Fibroblast of skin of left biceps (primary cell): ENCODE measurements at places on chromosomes 16 and 17.

- no peak for DNase-seq
Observed at GRCh38 chr17:45108595-45109521, 23.5 kb downstream of the PLCD3 start.

DNA sequence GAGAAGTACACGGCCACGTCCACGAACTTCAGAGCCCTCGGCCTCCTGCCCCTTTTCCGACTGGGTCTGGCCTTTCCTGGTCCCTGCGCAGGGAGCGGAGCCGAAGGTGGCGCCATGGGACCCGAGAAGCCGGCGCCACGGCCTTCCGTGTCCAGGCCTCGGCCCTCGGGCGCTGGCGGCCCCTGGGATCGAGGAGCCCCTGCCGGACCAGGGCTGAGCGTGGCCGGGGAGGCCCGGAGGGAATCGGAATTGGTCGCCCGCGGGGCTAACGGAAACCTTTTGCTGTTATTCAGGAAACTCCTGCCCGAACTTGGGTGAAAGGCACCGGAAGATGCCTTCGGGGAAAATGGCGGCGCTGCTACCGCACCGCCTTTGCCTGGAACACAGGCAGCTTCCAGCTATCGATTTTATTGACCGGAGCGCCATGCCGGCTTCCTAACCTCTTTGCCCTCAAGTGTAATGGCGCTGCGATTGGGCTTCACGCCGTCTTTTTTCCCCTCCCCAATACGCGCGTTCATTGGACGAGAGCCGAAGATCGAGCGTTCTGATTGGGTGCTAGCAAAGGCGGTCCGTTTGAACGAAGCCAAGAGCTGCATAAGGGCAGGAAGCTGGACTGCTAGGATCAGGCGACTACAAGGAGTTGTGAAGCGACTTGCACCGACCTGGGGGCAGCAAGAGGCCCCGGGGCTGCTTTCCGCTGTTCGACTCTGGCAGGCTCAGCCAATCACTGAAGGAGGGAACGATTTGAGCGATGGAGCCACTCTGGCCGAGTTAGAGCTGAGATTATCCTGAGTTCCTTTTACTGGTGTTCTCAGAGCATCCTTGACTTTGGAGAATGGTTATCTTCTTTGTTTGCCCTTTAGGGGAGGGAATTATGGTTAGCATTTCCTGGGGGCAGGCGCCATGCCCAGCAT is at the start of gene ZNF689:
TSS of gene ZNF689 (minus strand) at position 464 of the 914 bp plus-strand sequence. CDS start at position 116, 348 bp downstream.
- peak; percentile 92 for DNase-seq

GRCh38 chr17:32992321-32993033 is 830 bp downstream of the SPACA3 start:
- DNase-seq = no peak

DNA sequence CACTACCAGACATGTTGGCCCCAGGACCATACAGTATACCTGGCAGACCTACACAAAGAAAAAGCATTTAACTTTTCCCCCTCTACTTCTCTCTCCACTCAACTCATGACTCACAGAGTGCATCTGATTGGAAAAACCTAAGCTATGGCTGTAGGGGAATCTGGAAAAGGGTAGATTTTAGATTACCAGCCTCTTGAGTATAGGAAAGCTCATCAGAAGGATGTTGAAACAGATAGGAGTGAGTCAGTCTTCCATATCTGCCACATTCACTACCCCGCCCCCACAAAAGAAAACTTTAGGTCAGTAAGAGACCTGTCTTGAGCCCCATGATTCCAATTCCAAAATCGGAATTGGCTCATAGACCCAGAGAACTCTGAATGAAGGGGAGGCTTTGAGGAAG is 12.3 kb downstream of the KRT9 start:
- DNase-seq = no peak

GRCh38 chr17:34204402-34204801 is 50.7 kb upstream of the CCL2 start:
- no peak for DNase-seq

DNA sequence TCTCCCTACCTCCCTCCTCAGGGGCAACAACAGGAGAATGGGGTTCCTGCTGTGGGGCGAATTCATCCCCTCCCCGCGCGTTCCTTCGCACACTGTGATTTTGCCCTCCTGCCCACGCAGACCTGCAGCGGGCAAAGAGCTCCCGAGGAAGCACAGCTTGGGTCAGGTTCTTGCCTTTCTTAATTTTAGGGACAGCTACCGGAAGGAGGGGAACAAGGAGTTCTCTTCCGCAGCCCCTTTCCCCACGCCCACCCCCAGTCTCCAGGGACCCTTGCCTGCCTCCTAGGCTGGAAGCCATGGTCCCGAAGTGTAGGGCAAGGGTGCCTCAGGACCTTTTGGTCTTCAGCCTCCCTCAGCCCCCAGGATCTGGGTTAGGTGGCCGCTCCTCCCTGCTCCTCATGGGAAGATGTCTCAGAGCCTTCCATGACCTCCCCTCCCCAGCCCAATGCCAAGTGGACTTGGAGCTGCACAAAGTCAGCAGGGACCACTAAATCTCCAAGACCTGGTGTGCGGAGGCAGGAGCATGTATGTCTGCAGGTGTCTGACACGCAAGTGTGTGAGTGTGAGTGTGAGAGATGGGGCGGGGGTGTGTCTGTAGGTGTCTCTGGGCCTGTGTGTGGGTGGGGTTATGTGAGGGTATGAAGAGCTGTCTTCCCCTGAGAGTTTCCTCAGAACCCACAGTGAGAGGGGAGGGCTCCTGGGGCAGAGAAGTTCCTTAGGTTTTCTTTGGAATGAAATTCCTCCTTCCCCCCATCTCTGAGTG is 5.9 kb upstream of the LASP1NB start:
- no peak for DNase-seq

GRCh38 chr17:34556384-34556783 is 23.0 kb upstream of the TMEM132E start:
- no peak for DNase-seq

DNA sequence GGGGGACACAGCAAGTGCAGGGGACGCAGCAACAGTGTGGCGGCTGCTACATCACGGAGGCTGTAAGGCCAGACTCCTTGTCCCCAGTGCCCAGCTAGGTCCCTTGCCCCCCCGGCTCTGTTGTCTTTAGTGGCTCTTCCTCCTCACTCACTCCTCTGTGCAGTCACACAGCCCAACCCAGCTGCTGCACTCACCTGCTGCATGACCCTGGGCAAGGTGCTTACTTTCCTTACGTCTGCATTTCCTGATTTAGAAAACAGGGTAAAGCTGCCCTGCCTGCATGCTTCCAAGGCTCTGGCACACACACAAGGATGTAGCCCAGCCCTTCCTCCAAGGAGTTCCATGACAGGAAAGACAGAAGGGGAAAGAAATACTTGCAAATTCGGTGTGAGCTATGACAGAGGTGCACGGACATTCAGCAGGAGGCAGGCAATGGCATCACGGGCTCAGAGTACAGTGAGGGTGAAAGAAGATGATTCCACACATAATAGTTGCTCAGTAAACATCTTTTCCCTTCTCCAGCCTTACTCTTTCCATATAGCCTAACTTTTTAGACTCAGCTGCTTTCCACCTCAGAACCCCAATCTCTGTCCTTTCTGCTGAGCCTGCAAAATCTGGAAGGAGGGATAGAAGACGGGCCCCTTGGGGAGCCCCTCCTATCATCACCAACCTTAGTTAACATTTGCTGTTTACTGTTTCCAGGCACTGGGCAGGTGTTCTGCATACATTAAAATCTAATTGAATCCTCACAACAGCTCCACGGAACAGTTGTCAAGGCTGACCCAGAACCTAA is 150.9 kb downstream of the MRM1 start:
- DNase-seq = no peak

DNA sequence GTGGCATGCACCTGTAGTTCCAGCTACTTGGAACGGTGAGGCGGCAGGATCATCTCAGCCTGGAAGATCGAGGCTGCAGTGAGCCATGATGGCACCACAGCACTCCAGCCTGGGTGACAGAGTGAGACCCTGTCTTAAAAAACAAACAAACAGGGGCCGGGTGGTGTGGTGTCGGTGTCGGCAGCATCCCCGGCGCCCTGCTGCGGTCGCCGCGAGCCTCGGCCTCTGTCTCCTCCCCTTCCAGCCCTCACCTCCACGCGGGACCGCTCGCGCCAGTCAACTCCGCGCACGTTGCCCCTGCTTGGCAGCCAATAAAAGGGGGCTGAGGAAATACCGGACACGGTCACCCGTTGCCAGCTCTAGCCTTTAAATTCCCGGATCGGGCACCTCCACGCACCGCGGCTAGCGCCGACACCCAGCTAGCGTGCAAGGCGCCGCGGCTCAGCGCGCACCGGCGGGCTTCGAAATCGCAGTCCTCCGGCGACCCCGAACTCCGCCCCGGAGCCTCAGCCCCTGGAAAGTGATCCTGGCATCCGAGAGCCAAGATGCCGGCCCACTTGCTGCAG is 204.7 kb downstream of the CDRT15L2 start:
- no peak for DNase-seq

- no peak for DNase-seq
Observed at GRCh38 chr17:49341356-49341755, 20.7 kb downstream of the ZNF652 start.

- peak; percentile 32 for DNase-seq
Observed at GRCh38 chr17:41322094-41322902, 6.8 kb upstream of the KRTAP17-1 start.

DNA sequence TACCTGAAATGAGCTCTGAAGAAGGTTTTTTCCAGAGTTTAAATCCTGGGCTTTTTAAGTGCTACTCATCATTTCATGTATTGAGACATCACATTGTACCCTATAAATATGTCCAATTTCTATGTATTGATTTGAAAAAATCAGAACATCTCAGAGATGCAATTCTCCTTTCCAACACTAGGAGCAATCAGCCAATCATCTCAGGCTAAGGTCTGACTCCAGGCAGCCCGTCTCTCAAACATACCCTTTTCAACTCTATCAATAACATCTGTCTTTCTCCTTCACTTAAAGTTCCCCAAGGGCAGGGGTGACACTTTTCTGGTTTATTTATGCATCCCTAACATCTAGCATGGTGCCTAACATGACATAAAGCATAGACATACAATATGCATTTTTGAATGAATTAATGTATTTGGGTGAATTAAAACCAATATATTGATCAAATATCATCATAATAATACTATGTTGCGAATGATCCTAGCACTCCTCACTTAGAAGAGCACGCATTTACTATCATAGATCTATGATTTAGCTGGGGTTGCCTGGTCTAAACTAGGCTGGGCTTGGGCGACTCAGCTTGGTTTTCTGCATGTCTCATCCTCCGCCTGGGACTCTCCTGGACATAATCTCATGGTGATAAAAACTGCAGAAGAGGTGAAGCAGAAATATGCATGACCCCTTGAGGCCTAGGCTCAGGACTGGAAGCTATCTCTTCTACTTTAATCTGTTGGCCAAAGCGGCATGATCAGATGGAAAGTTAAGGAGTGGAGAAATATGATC is 5.2 kb upstream of the CDH11 start:
- no peak for DNase-seq

- no peak for DNase-seq
Observed at GRCh38 chr16:5415123-5415522, 317.5 kb upstream of the EEF2KMT start.

DNA sequence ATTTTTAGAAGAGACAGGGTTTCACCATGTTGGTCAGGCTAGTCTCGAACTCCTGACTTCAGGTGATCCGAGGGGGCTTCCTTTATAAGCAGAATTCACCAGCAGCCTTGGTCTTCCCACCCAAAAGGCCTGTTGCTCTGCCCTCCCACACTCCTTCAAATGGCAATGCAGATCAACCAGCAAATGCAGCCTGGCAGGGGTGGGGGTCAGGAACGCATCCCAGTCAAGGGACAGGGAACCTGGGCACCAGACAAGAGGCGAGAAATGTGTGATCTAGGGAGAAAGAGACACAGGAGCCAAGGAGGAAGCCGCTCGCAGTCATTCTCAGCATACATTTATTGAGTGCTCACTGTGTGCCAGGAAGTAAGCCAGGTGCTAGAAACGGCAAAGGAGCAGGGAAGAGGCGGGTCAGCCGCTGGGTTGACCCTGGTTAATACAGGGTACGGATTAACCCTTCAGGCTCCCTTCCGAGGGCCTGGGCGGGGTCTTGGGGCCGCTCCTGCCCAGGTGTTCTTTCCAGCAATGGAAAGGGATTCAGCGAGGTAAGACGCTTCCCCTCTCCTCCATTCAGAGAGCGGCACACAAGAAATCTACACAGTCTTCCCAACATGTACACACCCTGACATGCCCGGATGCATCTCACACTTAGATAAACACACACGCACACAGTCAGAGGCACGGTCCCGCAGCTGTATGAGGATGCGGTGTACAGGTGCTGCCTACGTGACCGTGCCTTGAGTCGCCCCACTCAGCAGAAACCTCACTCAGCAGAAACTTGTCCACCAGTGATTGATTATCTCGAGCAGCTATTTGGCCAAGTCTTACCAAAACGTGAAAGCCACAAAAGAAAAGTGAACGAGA is 6.6 kb upstream of the PITPNA start:
- no peak for DNase-seq

GRCh38 chr17:8075081-8075480 is 12.4 kb downstream of the ALOX12B start:
- no peak for DNase-seq

DNA sequence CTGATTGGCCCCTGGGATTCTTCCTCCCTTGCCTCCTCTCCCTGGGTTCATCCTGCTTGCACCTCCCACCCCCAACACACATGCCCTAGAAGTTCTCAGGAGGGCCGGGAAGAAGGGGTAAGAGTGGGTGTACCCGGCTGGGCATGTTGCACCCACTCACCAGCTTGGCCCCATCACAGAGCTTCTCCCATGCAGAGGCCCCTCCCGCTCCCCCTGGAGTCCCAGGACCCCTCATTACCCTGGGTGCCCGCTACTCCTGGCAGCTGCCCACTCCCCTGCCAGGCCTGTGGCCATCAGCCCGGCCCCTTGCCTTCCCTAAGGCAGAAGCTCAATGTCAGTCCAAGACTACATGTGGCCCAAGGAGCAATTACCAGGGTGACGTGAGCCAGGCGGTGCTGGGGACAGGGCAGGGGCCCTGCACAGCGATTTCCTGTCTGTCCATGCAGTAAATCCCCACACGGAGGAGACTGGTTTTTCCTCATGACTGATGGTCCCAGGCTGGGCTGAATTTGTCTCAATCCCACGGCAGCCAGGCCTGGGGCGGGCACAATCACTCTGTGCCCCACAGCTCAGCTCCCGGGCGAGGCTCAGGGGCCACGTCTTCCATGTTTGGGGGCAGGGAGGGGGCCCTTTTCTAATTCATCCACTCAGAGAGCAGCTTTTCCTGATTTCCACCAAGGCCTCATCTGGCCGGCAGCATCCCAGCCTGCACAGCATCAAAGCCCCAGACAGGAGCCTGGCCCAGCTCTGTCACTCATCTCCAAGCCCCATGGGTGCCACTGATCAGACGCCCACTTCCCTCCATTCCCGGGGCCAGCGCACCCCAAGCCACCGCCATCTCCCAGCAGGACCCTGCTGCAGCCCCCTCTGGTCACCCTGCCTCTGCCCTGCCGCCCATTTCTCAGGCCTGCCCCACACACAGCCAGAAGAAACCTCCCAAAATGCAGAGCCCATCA is 234.7 kb downstream of the KATNIP start:
- no peak for DNase-seq

DNA sequence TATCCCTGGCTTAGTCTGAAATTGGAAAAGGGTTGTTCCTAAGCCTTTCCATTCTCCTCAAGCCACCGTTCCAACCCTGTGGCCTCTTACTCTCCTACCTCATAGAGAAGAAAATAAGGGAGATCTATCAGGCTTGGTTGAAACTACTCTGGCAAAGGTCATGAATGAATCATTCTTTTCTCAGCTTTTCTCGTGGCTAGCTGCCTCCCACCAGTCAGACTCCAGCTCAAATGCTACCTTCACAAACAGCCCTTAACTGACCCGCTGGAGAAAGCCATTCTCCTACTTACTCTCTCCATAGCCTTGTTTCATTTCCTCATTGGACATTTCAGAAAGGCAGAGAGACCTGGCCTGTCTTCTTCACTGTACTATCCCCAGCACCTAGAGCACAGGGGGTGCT is 8.9 kb downstream of the MYH10 start:
- DNase-seq = no peak

- DNase-seq = no peak
Observed at GRCh38 chr17:38745545-38745944, 2.6 kb downstream of the PCGF2 start.
